ENCODE measurements at places on chromosomes 4 and X.

GRCh38 chrX:39948582-39948981, 149.2 kb downstream of the BCOR start:
- no peak for DNase-seq

DNA sequence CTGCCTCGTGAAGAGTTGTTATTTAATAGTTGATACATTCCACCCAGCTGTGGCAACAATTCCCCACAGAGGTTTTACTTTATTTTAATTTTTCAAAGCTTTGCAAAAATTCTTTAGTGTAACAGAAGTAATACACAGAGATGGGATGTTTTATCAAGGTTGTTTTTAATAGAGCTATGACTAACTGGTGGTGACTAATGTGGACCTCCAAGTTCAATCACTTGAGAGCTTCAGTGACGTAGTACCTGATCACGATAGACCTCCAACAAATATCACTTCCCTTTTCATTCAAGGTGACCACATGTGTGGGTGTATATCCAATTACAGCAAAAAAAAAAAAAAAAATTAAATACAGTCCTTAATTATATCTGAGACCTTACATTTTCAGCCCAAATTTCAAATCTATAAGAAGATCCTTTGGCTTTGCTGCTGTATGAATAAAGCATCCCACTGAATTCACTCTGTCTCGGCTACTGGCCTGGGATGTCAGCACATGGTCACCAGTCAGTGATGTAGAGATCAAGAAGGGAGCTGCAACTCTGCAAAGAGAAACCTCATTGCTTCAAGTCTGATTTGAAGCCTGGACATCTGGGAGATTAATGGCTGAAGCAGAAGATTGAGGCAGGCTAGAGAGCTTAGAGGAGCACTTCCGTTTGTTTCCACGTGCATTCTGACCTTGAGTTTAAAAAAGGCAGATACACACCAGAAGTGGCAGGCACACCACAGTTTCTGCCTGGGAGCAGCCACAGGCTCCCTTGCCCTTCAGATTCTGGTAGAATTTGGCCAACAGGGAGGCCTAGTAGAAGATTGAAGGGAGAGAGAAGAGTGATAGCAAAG, 345.9 kb upstream of the NOCT start:
- DNase-seq = no peak

- DNase-seq = no peak
These were observed 66.4 kb downstream of the MOSPD2 start for GRCh38 chrX:14939644-14940043.

- no peak for DNase-seq
These were observed 87.3 kb downstream of the PJA1 start for GRCh38 chrX:69077895-69078455.

DNA sequence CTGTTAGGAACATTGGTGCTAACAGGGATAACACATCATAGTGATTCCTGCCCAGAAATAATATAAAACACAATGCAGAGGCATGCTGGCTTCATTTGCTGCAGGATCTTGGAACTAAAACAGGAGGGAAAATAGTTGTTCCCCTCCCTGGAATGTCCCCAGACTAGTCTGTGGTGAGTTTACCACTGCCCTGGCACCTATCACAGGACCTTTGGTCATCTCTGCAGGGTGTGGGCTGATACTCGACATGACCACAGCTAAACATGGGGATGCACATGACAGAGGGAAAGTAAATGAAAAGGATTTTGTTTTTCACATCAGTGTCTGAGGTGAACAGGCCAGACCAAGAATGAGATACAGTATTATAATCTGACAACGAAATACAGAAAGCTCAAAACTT, 160.2 kb upstream of the DKK2 start:
- no peak for DNase-seq

DNA sequence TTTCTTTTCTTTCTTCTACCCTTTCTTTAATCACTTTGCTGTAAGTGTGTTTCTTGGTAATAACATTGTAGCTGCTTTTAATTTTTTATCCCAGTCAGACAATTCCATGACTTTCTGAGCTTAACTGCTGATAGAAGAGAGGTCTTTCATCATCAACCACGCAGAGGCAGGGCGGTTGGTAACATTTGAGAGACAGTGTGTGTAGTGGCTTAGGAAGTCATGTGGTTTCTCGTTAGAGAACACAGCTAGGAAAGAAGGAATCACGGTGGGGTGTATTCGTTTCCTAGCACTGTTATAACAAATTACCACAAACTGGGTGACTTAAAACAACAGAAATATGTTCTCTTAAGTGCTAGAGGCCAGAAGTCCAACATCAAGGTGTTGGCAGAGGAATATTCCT, 11.5 kb downstream of the PRPS2 start:
- no peak for DNase-seq

GRCh38 chrX:24448762-24449250, 16.3 kb upstream of the PDK3 start:
- no peak for DNase-seq

DNA sequence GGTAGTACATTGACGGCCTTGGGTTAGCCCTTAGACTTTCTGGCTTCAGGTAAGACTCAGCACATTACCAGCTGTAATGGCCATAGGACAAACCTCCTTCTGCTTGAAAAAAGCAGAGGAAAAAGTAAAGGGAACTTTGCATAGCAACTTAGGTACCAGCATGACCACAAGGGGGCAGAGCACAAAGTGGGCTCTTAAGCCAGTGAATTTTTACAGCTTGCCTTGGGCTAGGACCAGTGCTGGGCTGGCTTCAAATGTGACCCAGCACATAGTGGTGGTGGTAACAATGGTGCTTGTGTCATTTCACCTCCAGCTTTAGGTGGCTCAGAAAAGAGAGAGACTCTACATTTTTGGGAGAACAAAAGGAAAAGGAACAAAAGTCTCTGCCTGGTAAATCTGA, 66.1 kb downstream of the KLHL4 start:
- peak; percentile 8 for DNase-seq

- DNase-seq = no peak
These were observed 930.5 kb downstream of the ADGRL3 start for GRCh38 chr4:62130637-62131036.

GRCh38 chr4:109760682-109761081, 30.8 kb upstream of the PLA2G12A start:
- DNase-seq = no peak

DNA sequence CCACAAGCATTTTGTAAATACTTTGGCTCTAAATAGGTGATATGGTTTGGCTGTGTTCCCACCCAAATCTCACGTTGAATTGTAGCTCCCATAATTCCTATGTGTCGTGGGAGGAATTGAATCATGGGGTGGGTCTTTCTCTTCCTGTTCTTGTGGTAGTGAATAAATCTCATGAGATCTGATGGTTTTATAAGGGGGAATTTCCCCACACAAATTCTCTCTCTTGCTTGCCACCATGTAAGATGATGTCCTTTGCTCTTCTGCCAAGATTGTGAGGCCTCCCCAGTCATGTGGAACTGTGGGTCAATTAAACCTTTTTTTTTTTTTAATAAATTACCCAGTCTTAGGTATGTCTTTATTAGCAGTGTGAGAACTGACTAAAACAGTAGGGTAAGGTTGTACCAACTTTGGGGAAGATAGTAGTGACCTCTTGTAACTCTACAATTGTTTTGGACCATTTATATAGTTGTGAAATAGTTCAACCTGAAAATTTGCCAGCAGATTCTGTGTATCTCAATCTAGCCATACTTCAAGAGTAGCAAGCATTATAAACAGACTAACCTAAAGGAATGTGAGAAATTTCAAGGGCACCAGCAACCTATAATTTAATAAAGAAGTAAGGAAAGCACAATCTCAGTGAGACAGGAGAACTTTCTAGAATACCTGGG, 727.8 kb downstream of the GRID2 start:
- DNase-seq = no peak

DNA sequence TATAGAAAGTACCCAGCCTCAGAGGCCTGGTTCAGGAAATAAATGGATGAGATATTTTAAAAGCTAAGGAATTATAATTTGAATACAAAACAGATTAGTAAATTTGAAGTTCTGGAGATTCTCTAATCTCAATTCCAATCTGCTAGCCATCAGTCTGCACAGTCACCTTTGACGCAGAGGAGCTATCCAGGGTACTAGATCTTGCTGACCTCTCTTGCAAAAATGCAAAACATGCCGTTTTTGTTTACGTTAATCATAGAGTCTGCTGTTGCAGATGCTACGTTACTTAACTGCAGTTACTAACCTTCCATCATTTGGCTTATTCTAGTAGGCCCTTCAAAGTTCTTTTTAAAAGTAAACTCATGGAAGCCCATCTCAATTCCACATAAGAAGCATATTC, 10.4 kb downstream of the CCSER1 start:
- no peak for DNase-seq

DNA sequence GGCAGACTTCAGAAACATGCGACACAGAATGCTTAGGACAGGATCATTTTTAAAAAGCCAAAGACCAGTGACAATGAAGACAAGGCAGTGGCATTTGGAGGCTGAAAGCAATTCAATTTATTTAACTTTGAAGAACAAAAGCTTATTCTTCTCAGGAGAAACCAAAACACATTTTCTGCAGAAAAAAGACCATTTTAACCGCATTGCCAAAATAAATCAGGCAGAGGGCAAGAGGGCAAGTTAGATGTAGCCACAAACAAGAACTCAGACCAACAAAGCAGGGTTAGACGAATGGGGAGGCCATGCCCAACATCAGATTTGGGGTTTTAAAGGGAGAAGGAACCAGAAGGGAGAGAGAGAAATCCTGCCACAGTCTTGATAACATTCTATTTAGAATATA, 58.9 kb downstream of the RELL1 start:
- no peak for DNase-seq

DNA sequence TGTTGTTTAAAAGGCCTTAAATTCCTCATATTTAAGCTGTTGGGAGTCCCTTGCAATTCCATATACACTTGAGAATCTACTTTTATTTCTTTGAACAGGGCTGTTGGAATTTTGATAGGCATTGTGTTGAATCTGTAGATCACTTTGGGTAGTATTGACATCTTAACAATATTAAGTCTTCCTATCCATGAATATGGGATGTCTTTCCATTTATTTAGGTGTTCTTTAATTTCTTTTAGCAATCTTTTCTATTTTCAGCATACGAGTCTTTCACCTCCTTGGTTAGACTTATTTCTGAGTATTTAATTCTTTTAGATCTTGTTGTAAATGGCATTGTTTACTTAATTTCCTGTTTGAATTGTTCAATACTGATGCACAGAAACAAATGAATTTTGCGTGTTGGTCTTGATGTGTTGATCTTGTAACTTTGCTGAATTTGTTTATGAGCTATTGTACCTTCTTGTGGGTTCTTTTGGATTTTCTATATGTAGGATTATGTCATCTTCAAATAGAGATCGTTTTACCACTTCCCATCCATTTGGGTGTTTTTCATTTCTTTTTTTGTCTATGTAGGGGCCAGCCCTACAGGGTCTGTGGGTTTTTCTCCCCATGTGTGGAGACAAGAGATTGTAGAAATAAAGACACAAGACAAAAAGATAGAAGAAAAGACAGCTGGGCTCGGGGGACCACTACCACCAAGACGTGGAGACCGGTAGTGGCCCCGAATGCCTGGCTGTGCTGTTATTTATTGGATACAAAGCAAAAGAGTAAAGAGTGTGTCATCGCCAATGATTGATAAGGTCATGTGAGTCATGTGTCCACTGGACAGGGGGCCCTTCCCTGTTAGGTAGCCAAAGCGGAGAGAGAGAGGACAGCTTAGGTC, 18.2 kb upstream of the CTBP1 start:
- DNase-seq = no peak

DNA sequence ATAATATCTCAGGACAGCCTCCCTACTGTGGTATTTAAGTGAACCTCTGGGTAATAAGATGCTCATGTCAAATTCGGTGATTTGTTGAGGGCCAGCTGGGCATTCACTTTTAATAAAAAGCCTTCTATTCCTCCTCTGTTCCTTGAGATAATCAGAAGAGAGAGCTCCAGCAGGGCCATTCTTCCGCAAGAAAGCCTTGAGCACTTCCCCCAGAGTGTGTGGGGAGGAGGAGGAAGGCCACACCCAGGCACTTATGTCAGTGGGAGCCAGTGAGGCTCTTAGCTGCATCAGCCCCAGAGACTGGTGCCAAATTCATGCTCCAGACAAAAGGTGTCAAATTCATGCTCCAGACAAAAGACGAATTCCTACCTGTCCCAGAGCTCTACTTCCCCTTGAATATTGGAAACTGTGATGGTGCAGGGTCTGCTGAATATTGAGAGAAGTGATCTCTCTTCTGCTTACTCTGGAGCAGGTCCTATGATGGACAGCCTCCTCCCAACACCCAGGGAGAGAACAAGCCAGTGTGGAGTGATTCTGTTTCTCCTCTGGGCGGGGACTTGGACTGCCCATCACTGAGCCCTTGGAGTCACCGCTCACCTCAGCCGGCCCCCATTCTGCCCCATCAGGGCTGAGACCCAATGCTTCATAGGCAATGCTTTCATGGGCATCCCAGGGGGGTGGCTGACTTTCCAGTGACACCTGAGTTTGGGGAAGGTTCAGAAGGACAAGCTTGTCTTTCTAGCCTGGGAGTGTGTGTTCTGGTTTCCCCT, 68.1 kb downstream of the FHDC1 start:
- DNase-seq = no peak

DNA sequence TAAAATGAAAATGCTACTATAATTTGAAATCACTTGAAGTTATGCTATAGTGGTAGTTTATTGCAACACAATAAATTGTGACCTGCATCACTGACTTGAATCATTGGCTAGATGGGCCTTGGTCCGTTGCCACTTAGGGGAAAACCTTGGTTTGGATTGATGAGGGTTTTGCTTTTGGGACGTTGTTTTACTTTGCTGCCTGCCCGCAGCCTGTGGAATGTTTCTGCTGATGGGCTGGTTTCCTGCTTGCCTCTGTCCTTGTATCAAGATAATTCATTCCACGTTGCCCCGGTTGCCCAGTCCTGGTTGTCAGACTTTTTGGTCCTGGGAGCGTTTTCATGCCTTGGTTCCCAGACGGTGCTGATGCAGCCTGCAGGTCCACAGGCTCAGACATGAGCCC, 18.3 kb downstream of the HADH start:
- DNase-seq = no peak

- no peak for DNase-seq
These were observed 204.1 kb downstream of the BCOR start for GRCh38 chrX:39893417-39894338.

- DNase-seq = no peak
These were observed 212.7 kb downstream of the SLIT2 start for GRCh38 chr4:20464381-20464780.

GRCh38 chr4:156413239-156414135, 459.8 kb upstream of the CTSO start:
- DNase-seq = no peak

DNA sequence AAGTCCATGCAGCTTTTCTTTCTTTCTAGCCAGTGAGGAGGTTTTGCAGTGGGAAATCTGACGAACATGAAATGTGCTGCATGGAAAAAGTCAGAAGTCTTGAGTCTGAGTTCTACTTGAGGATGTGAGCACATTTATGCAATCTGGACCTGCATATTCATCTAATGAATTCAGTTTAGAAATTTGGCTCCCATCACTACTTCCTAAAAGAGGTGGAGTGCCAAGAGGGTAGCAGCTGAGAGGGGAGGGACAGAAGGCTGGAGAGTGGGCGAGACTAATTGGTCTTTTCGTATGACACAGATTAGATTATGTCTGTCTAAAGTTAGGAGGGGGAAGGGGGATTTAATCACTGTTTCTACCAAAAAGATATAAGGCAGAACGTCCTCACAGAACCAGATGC, 535.9 kb downstream of the IQCM start:
- DNase-seq = no peak
